Tibial artery (tissue), 4 donors: ENCODE measurements at places on chromosomes 11 and 22.

DNA sequence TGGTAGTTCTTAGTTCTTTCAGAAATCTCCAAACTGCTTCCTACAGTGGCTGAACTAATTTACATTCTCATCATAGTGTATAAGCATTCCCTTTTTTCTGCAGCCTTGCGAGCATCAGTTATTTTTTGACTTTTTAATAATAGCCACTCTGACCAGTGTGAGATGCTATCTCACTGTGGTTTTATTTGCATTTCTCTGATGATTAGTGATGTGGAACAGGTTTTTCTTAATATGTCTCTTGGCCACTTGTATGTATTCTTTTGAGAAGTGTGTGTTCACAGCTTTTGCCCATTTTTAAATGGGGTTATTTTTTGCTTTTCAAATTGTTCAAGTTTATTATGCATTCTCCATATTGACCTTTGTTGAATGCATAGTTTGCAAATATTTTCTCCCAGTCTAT is 459.3 kb downstream of the NTM start:
- no peaks in the 10 kb centered on the region for H3K36me3 ChIP-seq
- H3K4me3 ChIP-seq: no peak overlapping the region
- no peak overlapping the region for H3K27ac ChIP-seq
- no peak for DNase-seq
- no peaks in the 10 kb centered on the region for H3K27me3 ChIP-seq

DNA sequence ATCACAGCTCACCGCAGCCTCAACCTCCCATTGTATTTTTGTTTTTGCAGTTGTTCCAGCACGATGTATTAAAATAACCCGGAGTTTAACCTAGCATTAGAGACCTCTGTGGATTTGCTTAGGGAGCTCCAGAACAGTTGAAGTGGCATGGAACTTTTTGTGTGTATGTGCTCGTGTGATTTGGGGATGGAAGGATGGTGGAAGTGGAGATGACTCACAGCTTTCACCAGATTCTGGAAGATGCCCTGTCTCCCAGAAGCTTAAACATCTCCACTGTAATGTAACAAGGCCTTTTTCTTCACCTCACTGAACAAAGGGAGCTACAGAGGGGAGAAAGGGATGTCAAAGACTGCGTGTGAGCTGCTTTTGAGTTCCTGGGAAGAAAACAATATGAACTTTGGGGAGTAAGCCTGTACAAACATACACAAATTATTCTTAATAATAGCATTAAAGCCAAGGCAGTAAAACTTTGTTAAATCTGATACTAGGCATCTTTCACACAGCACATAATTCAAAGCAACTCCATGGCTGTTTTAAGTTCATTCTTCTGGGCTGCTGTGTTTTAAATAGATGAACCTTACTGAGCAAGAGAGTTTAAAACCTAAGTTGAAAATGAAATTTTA is 226.4 kb downstream of the ADAMTS15 start:
- H3K36me3 ChIP-seq: no peaks in the 10 kb centered on the region
- DNase-seq: no peak
- peaks cover 64% of the 10 kb centered on the region for H3K4me1 ChIP-seq
- H3K27me3 ChIP-seq: no peaks in the 10 kb centered on the region

DNA sequence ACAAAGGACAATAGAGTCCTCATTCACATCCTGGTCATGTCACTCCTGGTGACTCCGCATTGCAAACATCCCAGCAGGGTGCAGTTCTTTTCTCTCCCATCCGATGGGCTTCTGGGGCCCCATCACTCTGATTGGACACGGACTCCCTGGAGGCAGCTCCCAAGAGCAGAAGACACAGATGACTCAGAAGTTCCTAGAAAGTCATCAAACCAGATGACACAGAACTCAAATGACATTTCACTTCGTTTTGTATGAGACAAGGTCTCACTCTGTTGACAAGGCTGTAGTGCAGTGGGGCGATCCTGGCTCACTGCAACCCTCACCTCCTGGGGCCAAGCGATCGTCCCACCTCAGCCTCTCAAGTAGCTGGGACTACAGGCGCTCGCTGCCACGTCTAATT is 33.2 kb downstream of the ZNF195 start:
- no peak overlapping the region for H3K27ac ChIP-seq
- no peaks in the 10 kb centered on the region for H3K4me1 ChIP-seq
- DNase-seq: no peak
- no peak overlapping the region for H3K4me3 ChIP-seq
- H3K27me3 ChIP-seq: no peaks in the 10 kb centered on the region
- H3K36me3 ChIP-seq: no peaks in the 10 kb centered on the region

DNA sequence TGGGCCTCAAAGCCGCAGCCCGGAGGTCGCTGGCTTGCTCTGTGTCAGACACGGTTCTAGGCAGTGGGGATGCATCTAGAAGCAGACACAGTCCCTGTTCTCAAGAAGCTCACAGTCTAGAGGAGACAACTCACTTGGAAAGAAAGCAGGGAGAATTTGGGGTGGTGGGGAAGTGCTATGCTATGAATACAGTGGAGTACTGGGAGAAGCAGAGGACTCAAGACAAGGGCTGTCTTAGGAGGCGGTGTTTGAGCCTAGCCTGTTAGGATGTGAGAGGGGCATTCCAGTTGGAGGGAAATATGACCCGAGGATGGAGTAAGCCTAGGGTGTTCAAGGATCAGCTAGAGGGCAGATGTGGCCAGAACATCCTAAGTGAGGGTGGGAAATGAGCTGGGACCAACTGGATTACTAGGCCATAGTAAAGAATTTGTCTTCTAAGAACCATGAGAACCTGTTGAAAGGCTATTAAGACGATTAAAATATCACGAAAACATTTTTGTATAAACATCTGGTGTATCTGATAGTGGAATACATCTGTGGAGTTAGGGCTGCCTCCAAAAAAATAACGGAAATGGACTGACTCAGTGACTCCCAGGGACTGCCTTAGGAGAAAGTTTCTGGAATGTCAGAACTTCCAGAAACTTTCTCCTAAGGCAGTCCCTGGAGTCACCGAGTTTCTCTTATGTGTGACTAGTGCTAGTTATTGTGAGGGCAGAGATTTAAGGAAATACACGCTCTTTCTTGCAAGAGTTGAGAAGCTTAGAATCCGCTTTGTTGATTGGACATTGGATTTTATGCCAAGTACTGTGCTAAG is 1.1 kb upstream of the PITPNB start:
- peak; percentile 47 for DNase-seq
- peaks cover 47% of the 10 kb centered on the region for H3K4me1 ChIP-seq
- peak overlapping the region; percentile 97 for H3K27ac ChIP-seq
- no peaks in the 10 kb centered on the region for H3K27me3 ChIP-seq
- peaks cover 8% of the 10 kb centered on the region for H3K36me3 ChIP-seq

- no peak overlapping the region for H3K27ac ChIP-seq
- no peaks in the 10 kb centered on the region for H3K36me3 ChIP-seq
Observed at GRCh38 chr11:15926071-15926470, 430.3 kb downstream of the SOX6 start.

DNA sequence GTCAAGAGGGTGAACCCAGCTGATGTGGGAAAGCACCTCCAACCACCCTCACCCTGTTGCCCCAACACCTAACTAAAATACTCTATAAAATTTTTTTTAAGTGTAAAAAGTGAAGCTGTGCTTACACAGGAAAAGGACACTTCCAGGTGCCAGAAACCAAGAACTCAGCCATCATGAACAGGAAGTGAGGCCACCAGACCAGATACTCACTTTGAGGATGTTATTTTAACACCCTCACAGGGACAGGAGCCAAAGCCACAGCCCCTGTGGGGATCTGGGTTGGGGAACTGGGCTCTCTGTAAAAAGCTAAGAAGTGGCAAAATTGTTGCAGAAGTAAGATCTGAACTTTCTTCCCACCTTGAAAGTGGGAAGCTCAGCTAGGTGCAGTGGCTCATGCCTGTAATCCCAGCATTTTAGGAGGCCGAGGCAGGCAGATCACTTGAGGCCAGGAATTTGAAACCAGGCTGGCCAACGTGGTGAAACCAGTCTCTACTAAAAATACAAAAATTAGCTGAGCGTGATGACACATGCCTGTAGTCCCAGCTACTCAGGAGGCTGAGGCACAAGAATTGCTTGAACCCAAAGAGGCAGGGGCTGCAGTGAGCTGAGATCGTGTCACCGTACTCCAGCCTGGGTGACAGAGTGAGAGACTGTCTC is 3.8 kb downstream of the RSPH14 start:
- no peaks in the 10 kb centered on the region for H3K36me3 ChIP-seq
- DNase-seq: no peak
- no peak overlapping the region for H3K27ac ChIP-seq
- no peaks in the 10 kb centered on the region for H3K4me1 ChIP-seq
- no peak overlapping the region for H3K4me3 ChIP-seq
- no peaks in the 10 kb centered on the region for H3K27me3 ChIP-seq

DNA sequence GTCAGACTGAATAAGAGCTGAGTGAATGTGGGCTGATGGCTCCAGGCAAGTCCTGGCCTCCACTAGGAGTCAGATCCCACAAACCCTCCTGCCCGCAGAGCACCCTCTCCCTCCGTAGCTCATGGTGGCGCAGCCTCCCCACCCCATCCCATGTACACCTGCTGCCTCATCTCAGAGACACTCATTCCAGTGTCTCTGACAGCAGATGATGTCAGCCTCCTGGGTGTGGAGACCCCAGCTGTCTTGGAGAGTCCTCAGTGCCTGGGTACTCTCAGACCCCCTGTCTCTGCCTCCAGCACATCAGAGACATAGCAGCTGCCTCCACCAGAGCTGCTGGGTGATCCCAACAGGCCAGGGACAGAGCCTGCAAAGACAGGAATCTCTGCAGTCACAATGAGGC is 9.5 kb downstream of the IGLL5 start:
- no peaks in the 10 kb centered on the region for H3K36me3 ChIP-seq
- no peak overlapping the region for H3K4me3 ChIP-seq
- peak; percentile 20 for DNase-seq
- H3K27ac ChIP-seq: no peak overlapping the region
- no peaks in the 10 kb centered on the region for H3K4me1 ChIP-seq

GRCh38 chr22:43631201-43631600 is 180.9 kb downstream of the EFCAB6 start:
- H3K36me3 ChIP-seq: no peaks in the 10 kb centered on the region
- no peak overlapping the region for H3K27ac ChIP-seq
- no peak for DNase-seq

- no peaks in the 10 kb centered on the region for H3K36me3 ChIP-seq
- no peak for DNase-seq
- H3K27ac ChIP-seq: no peak overlapping the region
Observed at GRCh38 chr11:74220376-74220775, 49.3 kb downstream of the PPME1 start.

GRCh38 chr22:37048133-37048532 is 3.4 kb upstream of the KCTD17 start:
- H3K4me3 ChIP-seq: no peak overlapping the region
- DNase-seq: no peak
- H3K4me1 ChIP-seq: peaks cover 23% of the 10 kb centered on the region
- peaks cover 5% of the 10 kb centered on the region for H3K27me3 ChIP-seq

DNA sequence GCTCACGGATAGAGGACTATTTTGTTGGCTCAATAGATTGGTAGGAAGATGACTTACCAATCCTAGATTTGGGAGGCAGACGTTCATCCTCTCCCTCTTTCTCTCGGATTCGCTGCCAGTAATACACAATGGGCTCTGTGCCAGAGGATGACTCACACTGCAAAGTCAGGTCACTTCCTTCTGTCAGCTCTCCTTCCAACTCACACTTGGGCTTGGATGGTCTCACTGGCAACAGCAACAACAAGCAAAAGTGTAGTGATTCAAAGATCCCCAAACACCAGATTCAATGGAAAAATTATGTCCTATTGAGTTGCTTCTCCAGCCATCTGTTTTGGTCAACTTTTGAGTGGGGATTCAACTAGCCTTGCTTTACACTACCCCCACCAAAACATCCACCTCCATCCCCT is 21.7 kb upstream of the HSPA8 start:
- peak; percentile 82 for DNase-seq
- no peaks in the 10 kb centered on the region for H3K36me3 ChIP-seq
- no peaks in the 10 kb centered on the region for H3K27me3 ChIP-seq
- no peaks in the 10 kb centered on the region for H3K4me1 ChIP-seq
- H3K4me3 ChIP-seq: no peak overlapping the region

GRCh38 chr11:130055617-130056016 is 14.1 kb upstream of the APLP2 start:
- H3K27ac ChIP-seq: no peak overlapping the region
- no peaks in the 10 kb centered on the region for H3K36me3 ChIP-seq
- DNase-seq: no peak
- peaks cover 25% of the 10 kb centered on the region for H3K27me3 ChIP-seq

- H3K27ac ChIP-seq: no peak overlapping the region
- no peak overlapping the region for H3K4me3 ChIP-seq
- H3K36me3 ChIP-seq: peaks cover 27% of the 10 kb centered on the region
- DNase-seq: no peak
- H3K27me3 ChIP-seq: no peaks in the 10 kb centered on the region
Observed at GRCh38 chr11:121540627-121541026, 87.9 kb upstream of the SORL1-AS1 start.

DNA sequence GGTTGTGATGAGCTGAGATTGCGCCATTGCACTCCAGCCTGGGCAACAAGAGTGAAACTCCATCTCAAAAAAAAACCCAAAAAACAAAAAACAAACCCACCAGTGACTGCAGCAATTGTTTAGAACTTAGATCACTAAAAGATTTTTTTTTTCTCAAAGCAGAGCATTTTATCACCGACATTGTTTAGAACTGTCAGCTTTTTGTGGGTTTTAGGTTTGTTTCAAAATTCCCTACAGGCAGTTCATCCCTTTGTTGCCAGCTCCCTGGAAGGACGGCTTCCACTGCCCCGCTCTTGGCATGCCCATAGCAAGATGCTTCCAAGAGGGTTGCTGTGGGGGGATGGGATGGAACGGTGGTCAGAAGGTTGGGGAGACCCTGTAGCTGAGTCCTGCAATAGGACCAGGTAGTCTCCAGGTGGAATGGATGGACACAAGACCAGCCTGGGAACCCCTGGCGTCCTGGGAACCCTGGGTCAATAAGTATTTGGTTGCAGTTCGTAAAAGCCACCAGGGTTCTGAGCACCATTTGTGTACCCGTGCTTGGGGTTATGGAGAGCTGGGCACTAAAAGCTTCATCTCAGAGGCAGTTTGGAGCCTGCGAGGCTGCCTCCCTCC is 46.7 kb downstream of the TSPAN18 start:
- H3K36me3 ChIP-seq: no peaks in the 10 kb centered on the region
- no peak for DNase-seq
- no peak overlapping the region for H3K4me3 ChIP-seq
- peaks cover 10% of the 10 kb centered on the region for H3K4me1 ChIP-seq

DNA sequence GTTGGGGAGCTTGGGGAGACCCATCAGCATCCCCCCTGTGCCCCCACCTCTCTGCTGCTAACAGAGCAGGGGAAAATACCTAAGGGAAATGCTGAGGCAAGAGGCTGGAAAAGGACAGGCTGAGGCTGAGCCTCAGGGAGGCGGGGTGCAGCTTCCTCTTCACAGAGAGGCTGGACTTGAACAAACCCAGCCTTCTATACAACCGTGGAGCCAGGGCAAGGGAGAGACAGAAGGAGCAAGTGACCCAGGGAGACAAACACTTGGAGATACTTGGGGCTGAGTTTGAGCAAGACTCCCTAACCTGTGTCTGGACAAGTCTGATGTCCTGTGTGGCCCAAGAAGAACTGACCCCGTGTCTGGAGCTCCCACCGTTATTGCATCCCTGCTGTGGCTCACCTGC is at the start of gene SLCO2B1:
SLCO2B1 (plus strand) TSS at position 229 of the 400 bp plus-strand sequence. CDS start 275 bp downstream, outside the sequence.
- no peak for DNase-seq
- no peak within 1 kb of the TSS for H3K27ac ChIP-seq
- peak within 1 kb of the TSS; percentile 33 for H3K4me3 ChIP-seq
- no peaks in the 10 kb centered on the region for H3K27me3 ChIP-seq
- H3K4me1 ChIP-seq: no peaks in the 10 kb centered on the region
